ENCODE measurements at places on chromosomes 5 and 9.
A peak's percentile ranks its signal among the peaks of the same experiment; 100 is the strongest.

GRCh38 chr5:91382530-91383026, 539 bp downstream of the ARRDC3 start:
- DNase-seq: no peak

GRCh38 chr5:173020643-173021042, 35.5 kb upstream of the CREBRF start:
- DNase-seq: no peak

GRCh38 chr5:84255315-84255714, 129.4 kb downstream of the EDIL3 start:
- DNase-seq: no peak

DNA sequence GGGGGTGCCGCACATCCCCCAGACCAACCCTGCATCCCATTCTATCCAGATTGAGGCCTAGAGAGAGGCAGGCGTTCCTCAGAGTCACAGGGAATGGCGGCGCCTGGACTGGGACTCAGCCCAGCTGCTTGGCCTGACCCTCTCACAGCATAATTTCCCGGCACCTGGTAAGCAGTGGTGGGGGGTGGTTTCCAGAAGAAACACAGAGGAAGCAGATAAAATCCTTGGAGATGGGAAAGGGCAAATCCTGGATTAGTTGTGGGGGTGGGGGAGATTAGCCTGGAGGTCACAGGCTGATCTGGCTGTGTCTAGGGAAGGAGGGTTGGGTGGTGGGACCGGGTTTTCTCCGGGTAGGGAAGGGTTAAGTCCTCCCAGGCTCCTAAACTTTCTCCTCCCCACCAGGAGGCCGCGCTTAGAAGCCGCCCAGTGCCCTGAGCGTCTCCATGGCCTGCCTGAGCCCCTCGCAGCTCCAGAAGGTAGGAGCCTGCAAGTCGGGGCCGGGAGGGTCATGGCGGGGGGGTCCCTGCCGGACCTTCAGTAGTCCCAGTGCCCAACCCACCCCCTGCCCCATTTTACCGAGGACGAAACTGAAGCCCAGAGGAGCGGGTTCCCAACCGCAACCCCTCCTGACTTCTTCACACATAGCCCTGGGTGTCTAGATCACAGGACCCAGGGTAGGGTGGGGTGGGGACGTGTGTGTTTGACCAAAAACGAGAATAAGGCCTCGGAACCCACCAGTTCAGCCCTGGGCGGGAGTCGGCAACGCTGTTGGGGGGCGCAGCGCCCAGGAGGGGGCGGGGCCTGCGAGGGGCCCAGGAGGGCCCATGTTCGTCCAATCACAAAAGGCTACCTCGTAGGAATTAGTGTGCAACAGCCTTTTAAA, 1.3 kb downstream of the PHYHD1 start:
- DNase-seq: no peak

DNA sequence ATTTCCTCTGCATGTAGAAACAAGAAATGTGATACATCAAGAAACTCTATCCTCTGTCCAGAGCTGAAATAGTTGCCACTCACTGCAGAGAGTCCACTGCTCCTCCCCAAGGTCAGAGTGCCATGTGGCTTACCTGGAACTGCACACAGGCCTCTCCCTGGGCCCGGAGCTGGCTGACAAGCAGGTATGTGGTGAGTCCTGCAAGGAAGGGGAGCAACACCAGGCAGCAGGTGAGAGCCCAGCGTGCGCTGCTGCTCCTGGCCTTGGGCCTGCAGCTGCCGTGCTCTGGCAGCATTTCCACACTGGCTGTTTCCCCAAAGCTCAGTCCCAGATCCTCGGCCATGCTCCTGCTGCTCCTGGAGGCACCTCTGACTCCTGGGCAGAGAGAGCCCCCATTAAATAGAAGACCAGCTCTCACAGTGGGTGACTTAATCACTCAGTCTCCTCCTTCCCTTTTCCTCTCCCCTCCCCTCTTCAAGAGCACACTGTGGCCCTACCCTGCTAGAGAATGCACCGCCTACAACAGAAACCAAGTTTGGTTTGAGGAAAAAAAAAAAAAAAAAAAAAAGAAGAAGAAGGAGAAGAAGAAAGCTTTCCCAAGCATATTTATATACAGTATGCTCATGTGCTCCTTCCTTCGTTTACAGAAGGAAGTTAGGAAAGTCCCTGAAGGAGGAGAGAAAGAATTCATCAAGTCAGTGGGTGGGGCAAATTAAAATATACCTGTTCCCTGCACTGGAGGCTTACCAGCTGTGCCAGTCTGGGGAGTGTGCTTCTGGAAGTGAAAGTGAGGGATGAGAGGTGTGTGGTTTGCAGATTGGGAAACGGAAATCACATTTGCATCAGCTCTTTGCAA, at the start of gene TNFSF15:
TNFSF15 (minus strand) TSS at position 370 of the 856 bp plus-strand sequence; CDS start at position 343, 27 bp downstream.
- peak; percentile 84 for DNase-seq

DNA sequence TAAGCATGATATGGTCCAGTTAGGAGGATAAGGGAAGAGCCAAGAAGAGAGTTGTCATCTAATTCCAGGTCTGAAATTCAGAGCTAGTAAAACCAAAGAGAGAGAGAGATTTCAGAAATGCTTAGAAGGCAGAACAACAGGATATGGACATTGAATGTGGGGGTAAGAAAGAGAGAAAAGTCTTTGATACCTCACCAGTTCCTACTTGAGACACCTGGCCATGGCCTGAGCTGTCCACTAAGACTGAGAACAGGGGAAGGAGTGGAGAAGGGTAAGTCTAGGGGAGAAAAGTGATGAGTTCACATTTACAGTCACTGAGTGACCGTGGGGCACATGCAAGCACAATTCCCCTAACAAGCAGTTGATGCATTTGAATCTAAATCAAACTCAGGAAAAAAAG, 35.5 kb downstream of the TIMD4 start:
- DNase-seq: no peak

- no peak for DNase-seq
Observed at GRCh38 chr5:172459783-172460165, 5.4 kb upstream of the SH3PXD2B start.

DNA sequence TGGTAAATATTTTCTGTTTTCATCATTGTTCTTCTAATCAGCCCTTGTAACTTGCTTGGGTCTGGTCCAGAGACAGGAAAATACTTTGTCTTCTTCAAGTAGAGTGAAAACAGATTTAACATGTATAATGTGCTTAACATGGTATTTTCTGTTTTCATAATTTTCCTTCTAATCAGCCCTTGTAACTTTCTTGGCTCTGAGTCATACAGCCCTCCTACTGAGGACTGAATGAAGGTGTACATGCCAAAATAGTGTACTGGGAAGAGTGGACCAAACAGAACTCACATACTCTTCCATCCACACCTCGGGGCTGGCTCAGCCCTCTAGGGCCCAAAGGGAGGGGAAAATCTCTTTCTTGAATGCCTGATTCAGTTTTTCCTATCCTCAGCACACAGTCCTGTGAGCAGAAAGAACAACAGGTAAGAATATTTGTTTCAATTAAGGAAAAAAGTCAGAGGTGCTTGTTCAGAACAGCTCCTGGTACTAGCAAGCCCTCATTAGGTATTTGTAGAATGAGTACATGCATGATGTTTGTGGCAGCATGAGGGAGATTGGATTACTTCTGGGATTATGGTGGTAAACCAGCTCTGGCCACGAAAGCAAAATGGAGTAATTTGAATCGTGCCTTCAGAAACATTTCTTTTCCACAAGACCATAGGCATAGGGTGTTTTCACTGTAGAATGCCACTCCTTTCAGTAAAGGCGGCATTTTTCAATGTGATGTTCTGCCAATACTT, 24.2 kb upstream of the MACIR start:
- no peak for DNase-seq

DNA sequence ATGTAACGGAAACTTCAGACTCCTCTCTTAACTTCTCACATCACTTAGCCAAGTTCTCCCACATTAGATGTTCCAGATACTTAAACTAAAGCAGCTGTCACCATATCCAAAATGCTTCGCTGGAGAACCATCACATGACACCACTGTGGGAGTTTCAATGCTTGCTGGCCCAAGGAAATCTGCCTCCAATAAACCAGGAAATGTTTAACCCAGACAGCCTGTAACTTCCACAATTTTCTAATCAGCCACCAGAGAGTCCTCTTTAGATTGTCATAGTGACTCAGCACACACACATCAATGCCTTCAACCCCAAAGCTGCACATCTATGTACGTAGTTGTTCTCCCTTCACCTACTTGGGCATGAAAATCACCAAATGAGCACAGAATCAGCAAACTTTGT, 118.7 kb downstream of the LPAR1 start:
- no peak for DNase-seq

DNA sequence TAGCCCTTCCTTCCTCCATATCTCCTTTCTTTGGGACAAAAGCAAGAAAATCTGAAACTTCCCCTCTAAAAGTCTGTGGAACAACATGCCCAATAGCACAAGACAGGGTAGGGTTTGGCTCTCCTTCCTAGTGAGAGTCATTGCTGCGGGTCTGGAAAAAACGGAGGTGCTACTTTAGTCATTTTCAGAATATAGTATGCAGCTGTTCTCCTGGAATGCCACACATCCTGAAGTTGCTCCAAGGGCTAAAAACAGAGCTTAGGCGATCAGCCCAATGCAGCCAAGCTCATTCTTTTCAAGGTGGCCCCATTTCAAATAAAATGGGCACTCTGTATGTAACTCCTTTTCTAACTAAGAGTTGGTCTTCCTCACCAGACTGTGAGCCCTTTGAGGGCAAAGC, 39.5 kb upstream of the MYOT start:
- DNase-seq: no peak

GRCh38 chr9:75814667-75815066, 75.8 kb upstream of the PCSK5 start:
- no peak for DNase-seq

DNA sequence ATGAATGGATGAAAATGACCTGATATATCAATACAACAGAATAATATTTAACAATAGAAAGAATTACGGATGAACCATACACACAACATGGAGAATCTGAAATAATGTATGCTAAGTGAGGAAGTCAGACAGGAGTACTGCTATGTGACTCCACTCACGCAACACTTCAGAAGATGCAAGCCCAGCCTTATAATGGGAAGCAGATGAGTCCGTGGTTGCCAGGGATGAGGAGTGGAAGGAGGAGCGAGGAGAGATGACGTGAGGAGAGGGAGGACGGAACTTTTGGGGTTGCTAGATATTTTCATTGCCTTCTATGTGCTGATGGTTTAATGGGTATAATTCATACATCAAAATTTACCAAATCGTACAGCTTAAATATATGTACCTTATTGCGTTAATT, 55.4 kb upstream of the ERCC6L2 start:
- no peak for DNase-seq

DNA sequence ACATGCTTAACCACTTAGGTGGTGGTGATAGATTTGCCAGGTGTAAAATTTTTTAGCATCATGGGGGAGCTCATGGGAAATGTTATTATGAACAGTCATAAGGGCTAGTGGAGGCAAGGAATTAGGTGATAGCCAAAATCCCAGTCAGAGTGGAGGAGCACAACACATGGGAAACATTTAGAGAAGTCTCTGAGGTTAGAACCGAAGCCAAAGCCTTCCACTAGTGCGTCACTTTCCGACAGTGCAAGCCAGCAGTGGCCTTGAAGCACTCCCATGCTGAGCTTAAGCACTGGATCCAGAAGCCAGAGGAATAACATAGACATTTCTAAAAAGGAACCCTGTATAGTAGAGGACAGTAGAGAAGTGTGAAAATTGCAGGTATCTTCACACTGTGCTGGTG, 101.5 kb upstream of the SNX2 start:
- no peak for DNase-seq

DNA sequence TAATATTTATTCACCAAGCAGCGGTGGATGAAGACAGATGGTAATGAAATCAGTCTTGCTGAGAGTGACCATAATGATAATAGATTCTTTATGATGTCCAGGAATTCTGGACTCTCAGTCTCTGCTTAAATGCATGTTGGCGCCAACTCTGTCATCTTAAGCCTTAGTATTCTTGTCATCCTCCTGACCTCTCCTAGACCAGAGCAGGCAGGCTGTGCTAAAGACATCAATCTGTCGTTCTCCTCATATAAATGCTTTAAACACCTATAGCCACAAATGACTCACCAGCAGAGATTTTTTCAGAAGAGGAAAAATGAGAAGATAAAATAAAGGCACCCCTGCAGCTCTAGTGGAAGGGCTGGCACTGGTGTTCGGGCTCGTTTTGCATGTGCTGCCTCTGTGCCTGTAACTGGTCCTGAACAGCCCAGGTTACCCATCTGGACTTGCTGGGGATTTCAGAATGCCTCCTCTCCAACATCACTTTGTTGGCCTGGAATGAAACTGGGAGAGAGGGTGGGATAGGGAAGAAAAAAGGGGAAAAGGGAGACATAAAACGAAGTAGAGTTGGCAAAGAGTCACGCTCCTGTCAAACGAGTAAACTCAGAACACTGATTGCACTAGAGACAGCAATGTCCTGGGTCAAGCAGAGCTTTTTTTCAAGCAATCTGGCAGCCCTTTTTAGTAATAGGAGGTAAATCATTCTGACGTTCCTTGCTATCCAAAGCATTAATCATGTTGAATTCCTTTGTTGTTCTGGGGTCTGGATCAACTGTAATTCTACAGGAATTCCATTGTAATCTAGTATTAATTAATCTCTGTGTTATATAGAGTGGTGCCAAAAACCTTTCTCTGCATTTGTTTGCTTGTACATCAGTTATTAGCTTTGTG, 195.5 kb upstream of the CLINT1 start:
- no peak for DNase-seq

- DNase-seq: no peak
Observed at GRCh38 chr9:78541868-78542443, 245.0 kb downstream of the PSAT1 start.

GRCh38 chr5:126055348-126055729, 367.9 kb upstream of the GRAMD2B start:
- no peak for DNase-seq

DNA sequence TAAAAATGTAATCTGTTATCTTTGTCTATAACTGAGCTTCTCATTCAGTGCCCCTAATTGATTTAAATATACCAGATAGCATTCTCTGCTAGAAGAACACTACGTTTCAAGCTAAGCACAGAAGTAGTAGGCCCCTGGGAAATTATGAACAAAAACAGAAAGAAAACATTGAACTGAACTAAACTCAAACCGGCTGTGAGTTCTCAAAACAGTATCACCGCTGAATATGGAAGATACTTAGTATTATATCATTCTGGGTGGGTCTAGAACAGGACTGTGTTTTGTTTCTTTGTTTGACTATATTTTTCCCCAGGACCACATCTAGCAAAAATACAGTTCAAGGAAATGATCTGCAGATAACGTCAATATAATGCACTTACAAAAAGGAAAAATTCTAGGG, 95.1 kb upstream of the HMHB1 start:
- DNase-seq: no peak

- no peak for DNase-seq
Observed at GRCh38 chr5:117587111-117587510, 1012.5 kb upstream of the SEMA6A start.

DNA sequence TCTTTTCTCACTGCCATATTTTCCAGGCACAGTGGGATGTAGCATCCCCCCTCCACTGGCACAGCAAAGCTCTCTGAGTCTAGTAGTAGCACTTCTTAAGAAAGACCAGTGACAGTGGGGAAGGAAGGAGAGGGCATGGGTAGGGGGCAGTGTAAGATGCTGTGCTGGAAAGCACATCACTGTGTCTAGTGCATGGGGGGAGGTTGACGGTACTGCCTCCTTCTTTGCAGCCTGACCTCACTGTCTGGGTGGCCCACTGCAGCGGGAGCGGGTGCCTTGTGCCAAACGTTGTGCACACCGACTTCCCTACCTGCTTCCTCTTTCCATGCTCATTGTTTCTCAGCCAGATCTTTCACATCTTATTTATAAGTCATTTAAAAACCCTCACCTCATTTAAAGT, 91.8 kb downstream of the PDE8B start:
- no peak for DNase-seq

Measured in RWPE2 (cell line).